ENCODE measurements at places on chromosomes 4 and X.
A peak's percentile ranks its signal among the peaks of the same experiment; 100 is the strongest.

DNA sequence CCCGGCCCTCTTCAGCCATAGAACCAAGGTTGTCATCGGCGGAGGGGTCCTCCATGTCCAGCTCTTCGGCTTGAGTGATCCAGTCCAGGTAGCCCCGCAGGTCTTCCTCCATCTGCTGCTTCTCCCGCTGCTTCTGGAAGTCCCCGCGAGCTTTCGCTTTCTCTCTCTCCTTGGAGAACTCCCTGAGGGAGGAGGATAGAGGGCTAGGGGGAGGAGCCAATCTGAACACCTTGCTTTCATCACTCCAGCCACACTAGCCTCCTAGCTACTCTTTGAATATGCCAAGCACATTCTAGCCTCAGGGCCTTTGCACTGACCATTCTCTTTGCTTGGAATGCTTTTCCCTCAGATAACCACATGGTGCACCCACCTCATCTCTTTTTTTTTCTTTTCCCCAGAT is 6.2 kb downstream of the CACNA1F start:
- no peak for DNase-seq

- no peak for DNase-seq
Measured at GRCh38 chr4:19135895-19136633, 1114.5 kb upstream of the LCORL start.

- no peak for DNase-seq
Measured at GRCh38 chr4:38125816-38126215, 165.6 kb downstream of the PTTG2 start.

DNA sequence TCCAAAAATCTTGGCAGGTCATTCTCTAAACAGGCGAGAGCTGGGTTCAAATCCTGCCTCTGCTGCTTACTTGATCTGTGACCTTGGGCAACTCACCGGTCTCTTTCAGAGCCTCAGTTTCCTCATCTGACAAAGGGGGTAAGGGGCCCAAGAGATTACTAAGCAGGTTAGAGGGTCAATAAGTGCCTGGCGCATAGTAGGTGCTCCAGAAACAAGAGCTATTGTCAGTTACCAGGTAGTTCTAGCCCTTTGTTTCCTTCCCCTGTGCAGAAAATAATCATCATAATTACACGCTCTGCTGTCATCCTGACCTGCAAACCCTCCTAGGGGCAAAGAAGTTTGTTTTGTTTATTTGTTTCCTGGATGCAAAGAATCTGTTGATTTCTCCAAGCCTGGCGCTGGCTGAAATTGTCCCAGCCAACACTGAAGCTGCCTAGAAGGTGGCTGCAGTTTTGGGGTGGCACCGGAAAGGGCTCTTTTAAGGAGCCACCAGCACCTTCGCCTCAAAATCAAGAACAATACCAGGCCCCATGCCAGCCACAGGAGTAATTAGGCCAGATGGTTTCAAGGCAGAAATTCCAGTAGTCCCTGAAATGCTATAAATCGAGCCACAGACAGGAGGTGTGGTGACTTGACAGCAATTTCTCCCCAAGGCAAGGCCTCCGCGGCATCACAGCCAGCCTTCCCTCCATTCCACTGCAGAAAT is 10.2 kb upstream of the KIAA0232 start:
- DNase-seq = no peak

- no peak for DNase-seq
Measured at GRCh38 chrX:140298960-140299825, 205.7 kb downstream of the SOX3 start.

- DNase-seq = peak; percentile 15
Measured at GRCh38 chr4:151045907-151046306, 30.8 kb upstream of the LRBA start.

GRCh38 chrX:11462136-11462535 is 168.9 kb downstream of the AMELX start:
- no peak for DNase-seq

DNA sequence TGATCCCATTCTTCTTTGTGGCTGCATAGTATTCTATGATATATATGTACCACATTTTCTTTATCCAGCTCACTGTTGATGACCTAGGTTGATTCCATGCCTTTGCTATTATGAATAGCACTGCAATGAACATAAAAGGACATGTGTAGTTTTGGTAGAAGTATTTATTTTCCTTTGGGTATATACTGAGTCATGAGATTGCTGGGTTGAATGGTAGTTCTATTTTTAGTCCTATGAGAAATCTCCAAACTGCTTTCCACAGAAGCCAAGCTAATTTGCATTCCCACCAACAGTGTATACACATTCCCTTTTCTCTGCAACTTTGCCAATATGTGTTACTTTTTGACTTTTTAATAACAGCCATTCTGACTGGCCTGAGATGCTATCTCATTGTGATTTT is 278.3 kb downstream of the PCDH18 start:
- no peak for DNase-seq

GRCh38 chr4:47914926-47915237 is 499 bp upstream of the NFXL1 start:
- no peak for DNase-seq

DNA sequence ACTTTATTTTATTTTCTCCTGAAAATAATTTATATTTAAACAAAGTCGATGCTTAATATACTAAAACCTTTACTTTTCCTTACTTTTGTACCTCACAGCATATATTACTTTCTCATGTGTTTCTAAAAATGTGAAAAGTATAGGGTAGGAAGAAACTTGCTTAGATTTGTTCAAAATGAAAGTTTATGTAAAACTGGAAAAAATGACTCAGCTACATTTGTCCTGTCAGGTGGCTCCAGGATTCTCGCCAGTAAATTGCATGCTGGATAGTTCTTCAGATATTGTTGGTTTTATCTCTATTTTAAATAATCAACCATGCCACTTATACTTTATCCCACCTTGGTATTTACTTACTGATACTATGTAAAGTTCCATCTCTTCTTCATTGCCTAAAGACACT is 159.2 kb upstream of the NDST4 start:
- DNase-seq = no peak

GRCh38 chr4:25075129-25075528 is 44.4 kb upstream of the LGI2 start:
- DNase-seq = no peak

GRCh38 chr4:2595436-2595835 is 59.0 kb downstream of the FAM193A start:
- DNase-seq = no peak

GRCh38 chr4:89000844-89001360 is 56.1 kb downstream of the FAM13A start:
- peak; percentile 41 for DNase-seq

GRCh38 chr4:67638136-67638535 is 62.8 kb downstream of the UBA6 start:
- peak; percentile 82 for DNase-seq

GRCh38 chrX:81662381-81662780 is 460.5 kb downstream of the SH3BGRL start:
- DNase-seq = no peak
